HCT116 (cell line): ENCODE measurements at places on chromosomes 3 and 15. TPM values are rescaled to one million over a fixed set of nuclear protein-coding genes. Genes with fewer than 3 reads are reported as not detected.

Gene SPESP1
- not detected for total RNA-seq

DNA sequence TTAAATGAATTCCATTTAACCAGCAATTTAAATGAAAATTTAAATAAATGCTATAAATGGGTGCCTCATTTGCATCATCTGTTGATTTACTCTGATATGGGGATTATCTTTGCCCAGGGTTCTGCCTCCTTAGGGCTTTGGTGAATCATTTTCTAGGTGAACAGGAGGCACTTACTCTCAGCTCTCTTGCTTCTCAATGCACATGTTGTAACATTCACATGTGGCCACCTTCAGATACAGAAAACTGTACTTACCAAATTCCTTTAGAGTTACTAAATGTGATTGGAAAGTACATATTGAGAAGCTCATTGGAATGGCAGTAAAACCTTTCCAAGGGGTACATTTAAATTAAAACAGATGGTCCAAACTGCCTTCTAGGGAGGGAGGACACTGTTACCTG is 20.8 kb downstream of the GADL1 start:
- H3K27ac ChIP-seq, result no peak overlapping the region
- DNase-seq, result no peak
- H3K4me3 ChIP-seq, result no peak overlapping the region
- H3K36me3 ChIP-seq, result no peaks in the 10 kb centered on the region
- H3K27me3 ChIP-seq, result no peaks in the 10 kb centered on the region

Gene PLCH1
- 3.8 TPM for total RNA-seq

Gene GOLGA6L22
- not detected for total RNA-seq

DNA sequence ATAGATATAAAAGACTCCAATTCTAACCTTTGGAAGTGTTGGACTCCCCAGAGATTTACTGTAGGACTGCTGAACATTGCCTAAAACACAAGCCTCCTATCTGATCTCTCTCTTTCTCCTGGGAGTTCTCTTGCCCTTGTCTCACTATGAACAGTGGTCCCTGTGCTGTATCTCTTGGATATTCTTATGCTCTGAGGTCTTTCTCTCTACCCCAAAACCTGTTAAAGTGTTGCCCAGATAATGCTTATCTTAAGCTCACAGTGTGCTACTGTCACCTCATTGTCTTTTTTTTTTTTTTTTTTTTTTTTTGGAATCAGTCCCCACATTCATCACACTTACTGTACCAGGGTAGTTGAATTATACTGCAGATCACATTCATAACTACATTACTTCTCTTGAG is 131.0 kb upstream of the CBLB start:
- no peaks in the 10 kb centered on the region for H3K4me1 ChIP-seq
- no peaks in the 10 kb centered on the region for H3K27me3 ChIP-seq
- no peak overlapping the region for H3K4me3 ChIP-seq

Gene TMEM266
- 0.91 TPM for total RNA-seq

GRCh38 chr15:67777773-67778172 is 47.5 kb upstream of the SKOR1 start:
- H3K27ac ChIP-seq, result no peak overlapping the region
- H3K4me3 ChIP-seq, result no peak overlapping the region
- H3K27me3 ChIP-seq, result no peaks in the 10 kb centered on the region
- no peak for DNase-seq

DNA sequence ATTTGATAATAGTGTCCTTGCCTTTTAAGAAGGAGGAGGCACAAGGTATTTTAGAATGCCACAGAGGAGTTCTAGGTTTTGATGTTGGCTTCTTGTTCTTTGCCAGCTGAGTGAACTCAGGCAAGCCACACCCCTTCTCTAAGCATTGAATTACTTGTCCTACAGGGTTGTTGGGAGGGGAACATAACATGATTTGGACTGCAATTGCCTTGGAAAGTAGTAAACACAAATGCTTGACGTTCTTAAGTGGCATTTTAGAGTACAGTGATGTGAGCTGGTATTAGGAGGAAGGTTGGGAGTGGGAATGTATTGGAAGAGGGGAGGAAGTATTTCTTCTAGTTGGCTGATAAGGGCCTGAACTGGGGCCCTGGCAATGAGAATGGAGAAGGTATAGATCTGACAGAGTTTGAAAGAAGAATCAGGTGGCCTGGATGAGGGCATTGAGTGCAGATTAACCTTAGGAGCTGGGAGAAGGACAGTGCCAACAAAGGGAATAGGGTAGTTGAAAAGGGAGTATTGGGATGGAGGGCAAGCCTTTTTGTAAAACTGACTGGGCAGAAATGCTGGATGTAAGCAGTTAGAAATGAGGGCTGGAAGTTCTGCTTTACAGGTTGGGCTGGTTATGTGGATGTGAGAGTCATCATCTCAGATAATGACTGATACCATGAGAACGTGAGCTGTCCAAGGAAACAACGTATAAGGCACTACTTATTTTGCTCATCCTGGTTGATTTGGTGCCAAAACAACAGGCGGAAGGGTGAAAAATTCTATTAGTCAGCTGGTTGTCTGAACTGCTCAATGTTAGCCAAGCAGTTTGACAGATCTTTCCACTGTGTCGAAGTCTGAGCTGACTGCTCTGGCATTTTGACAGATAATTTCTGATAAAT is 16.7 kb downstream of the KAT2B start:
- H3K27me3 ChIP-seq, result no peaks in the 10 kb centered on the region
- peaks cover 15% of the 10 kb centered on the region for H3K4me1 ChIP-seq
- no peak overlapping the region for H3K4me3 ChIP-seq
- H3K27ac ChIP-seq, result no peak overlapping the region
- DNase-seq, result no peak

DNA sequence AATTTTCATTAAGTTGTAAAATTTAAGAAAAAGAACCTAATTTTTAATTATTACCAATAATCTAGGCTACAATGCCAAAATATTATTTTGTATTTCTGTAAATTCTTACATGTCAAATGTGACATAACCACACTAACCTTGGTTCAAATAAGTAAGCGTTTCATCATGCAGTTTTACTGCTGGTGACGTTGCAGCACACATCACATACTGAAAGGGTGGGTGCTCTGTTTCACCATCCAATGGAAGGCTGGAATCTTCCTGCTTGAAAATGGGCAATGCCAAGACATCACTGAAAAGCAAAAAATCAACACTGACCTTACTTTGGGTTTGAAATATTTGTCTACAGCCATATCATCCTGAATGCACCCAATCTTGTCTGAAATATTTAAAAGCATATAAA is 14.8 kb downstream of the UBP1 start:
- peaks cover 22% of the 10 kb centered on the region; the same call in 1 of the 2 replicates for H3K36me3 ChIP-seq
- H3K4me3 ChIP-seq, result no peak overlapping the region
- DNase-seq, result no peak
- H3K27me3 ChIP-seq, result no peaks in the 10 kb centered on the region

Gene SPATA12
- total RNA-seq, result 0.22 TPM

- no peaks in the 10 kb centered on the region for H3K4me1 ChIP-seq
- H3K27me3 ChIP-seq, result no peaks in the 10 kb centered on the region
- DNase-seq, result no peak
- H3K4me3 ChIP-seq, result no peak overlapping the region
Measured at GRCh38 chr3:73623346-73623745, 1.4 kb downstream of the PDZRN3 start.

DNA sequence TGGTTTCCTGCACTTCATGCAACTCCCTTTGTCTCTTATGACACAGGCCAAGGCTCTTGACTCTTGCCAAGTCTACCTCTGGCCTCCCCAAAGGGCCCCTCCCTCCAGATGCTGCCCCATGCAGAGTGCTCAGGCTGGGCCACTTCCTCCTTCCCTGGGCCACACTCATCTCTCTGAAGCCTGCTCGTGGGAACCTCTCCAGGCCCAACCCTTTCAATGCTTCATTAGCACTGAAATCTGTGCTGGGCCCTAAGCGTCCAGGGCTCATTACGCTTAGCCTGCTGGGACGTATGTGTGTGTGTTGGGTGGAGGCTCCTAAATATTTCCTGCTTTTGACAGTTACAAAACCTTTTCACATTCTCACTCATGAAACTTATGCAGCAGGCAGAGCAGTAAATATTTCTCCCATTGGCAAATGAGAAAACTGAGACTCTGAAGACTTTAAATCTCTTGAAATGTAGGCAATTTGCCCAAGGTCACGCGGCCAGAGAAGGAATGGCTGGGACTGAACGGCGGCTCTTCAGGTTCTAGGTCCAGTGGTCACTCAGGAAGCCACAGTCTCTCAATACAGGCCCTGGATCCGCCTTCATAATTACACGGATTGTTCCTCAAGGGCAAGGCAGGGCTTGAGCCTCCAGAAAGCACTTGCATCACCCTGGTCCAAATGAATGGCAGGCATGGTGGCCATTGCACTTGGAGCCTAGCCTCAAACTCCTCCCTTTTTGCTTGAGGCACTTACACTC is 241.7 kb upstream of the HES1 start:
- no peaks in the 10 kb centered on the region for H3K27me3 ChIP-seq
- peaks cover 5% of the 10 kb centered on the region; the same call in 1 of the 2 replicates for H3K4me1 ChIP-seq
- no peak overlapping the region for H3K27ac ChIP-seq
- no peaks in the 10 kb centered on the region for H3K36me3 ChIP-seq

- H3K4me1 ChIP-seq, result no peaks in the 10 kb centered on the region
- no peak for DNase-seq
- peaks cover 12% of the 10 kb centered on the region; the same call in 1 of the 2 replicates for H3K36me3 ChIP-seq
- H3K4me3 ChIP-seq, result no peak overlapping the region
- H3K27me3 ChIP-seq, result no peaks in the 10 kb centered on the region
Measured at GRCh38 chr3:63979093-63979885, 44.0 kb downstream of the PSMD6 start.

Gene SLC6A11
- not detected for total RNA-seq

- no peak for DNase-seq
- H3K4me1 ChIP-seq, result no peaks in the 10 kb centered on the region
Measured at GRCh38 chr3:54574906-54575617, 352.8 kb downstream of the LRTM1 start.

Gene ZNF385D
- total RNA-seq, result not detected

Gene GOLGA8M
- 0.44 TPM for total RNA-seq

Gene GATM
- total RNA-seq, result 3.1 TPM

Gene PLCL2
- 2.2 TPM for total RNA-seq

Gene KCNMB3
- not detected for total RNA-seq

Gene AHSG
- total RNA-seq, result 1.6 TPM

Gene ESYT3
- total RNA-seq, result 0.05 TPM

GRCh38 chr3:100637197-100637631 is 27.8 kb downstream of the ADGRG7 start:
- H3K36me3 ChIP-seq, result no peaks in the 10 kb centered on the region
- no peaks in the 10 kb centered on the region for H3K4me1 ChIP-seq
- no peak overlapping the region for H3K4me3 ChIP-seq

GRCh38 chr3:147354623-147355022 is 51.7 kb downstream of the ZIC4 start:
- DNase-seq, result no peak
- H3K4me3 ChIP-seq, result no peak overlapping the region
- H3K4me1 ChIP-seq, result no peaks in the 10 kb centered on the region
- H3K27me3 ChIP-seq, result no peaks in the 10 kb centered on the region

DNA sequence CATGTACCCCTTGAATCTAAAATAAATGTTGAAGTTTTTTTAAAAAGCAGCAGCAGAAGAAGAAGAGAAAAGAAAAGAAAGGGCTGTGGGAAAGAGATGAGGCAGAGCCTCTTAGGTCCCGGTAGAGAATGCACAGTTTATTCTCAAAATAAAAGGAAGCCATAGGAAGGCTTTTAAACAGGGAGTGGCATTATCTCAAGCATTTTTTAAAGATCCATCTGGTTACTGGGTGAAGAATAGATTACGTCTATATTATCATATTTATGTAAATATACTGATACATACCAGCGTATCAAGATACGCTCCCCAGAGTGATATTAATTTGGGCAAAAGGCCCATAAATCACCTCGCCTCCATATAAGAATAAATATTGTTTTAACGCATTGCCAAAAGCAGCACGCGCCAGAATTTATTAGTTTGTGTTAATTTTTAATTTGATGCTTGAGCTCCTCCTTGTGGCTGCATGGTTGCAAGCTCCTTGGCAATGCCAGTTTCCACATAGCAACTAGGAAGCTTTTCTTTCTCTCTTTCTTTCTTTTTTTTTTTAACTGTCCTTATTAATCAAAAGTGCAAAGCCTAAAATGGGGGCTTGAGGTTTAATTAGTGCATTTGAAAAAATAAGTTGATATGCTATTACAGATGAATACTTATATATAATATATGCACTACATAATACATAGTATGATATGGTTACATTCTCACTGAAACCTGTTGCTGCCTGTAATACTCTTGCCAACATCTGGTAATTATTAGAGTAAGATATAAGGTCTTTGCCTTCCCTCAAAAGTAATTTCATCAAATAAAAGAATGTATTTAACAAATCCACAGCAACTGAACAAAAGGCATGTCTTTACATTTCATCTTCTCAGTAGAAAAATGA is 242.8 kb upstream of the UBE2E2 start:
- H3K4me1 ChIP-seq, result no peaks in the 10 kb centered on the region
- no peaks in the 10 kb centered on the region for H3K36me3 ChIP-seq
- peak; percentile 16 for DNase-seq
- no peak overlapping the region for H3K4me3 ChIP-seq

Gene RUVBL1
- 129 TPM for total RNA-seq

Gene SAMD7
- not detected for total RNA-seq

Gene MYO5C
- total RNA-seq, result 34.0 TPM

DNA sequence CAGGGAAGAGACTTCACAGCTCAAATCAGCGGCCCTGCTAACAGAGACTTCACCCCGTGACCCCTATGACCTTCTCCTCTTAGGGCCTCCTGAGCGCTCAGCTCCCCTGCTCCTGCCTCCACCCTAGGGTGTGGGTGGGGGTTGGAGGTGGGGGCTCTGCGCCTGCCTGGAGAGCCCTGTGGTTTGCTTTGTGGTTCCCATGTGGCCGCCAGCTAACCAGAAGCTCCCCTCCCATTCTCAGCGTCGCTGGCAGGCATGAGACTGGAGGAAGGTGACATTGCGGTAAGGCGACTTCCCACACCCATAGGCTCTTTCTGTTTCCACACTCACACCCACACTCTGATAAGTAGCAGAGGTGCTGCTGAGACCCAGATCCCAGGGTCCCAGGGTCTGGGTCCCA is 27.6 kb downstream of the XYLB start:
- H3K36me3 ChIP-seq, result peaks cover 26% of the 10 kb centered on the region
- H3K4me3 ChIP-seq, result no peak overlapping the region
- H3K27me3 ChIP-seq, result no peaks in the 10 kb centered on the region
- no peaks in the 10 kb centered on the region for H3K4me1 ChIP-seq

Gene MYNN
- total RNA-seq, result 13.5 TPM
